Urothelium cell line (cell line): ENCODE measurements at places on chromosomes 4 and X.

GRCh38 chrX:70922774-70923473 lies 8.0 kb downstream of the SLC7A3 start:
- DNase-seq: no peak

DNA sequence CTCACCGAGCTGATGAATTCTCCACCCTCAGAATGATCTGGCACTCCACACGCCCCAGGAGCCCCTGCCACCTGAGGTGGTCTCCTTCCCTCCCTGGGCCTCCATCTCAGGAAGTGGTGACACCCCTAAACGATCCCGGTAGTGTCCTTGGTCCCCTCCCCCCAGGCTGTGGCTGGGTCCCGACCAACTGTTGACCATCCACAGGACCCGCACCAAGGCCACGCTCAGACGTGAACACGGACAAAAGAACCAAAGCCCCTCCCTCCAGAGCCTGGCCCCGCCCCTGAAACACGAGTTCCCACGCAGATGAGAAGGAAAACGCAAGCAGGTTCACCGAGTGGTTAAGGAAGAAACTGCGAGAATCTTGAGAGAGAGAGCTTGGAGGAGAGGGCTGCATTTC lies 16.6 kb downstream of the LRPAP1 start:
- DNase-seq: no peak

DNA sequence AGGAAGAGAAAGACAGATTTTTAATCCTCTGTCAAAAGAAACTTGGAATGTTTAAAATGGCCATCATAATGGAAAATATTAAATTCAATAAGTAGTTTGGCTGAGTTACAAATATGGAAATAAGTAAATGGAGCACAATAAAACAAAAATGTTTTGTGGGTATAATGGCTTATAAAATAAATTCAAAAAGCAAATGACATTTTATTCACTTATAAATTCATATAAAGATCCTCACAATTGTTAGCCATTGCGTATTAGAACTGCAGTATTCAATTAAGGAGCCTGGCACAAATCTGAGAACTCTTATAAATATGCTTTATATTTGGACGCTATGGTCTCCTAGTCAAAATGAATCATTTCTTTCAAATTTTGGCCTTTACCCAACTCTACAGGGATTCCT lies 339.0 kb upstream of the PABPC4L start:
- no peak for DNase-seq

DNA sequence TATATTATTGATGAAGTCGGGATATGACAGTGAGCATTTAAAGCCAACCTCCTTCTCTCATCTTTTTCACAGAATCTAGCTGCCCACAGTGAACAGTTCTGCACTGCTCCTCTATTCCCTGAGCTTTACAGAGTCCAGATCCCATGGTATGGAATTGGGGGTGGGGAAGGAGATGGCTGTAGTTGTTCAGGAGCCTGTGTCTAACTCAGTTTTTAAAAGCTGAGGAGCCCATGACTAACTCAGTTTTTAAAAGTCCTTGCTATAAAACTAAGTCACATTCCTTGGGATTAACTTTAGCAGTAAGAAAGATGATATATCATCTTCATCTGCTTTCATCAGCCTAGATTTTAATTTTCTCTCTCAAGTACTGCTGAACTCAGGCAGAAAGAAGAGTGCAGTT lies 96.4 kb upstream of the STIM2 start:
- DNase-seq: no peak

- DNase-seq: no peak
Measured at GRCh38 chr4:839675-840443, 13.9 kb upstream of the CPLX1 start.

DNA sequence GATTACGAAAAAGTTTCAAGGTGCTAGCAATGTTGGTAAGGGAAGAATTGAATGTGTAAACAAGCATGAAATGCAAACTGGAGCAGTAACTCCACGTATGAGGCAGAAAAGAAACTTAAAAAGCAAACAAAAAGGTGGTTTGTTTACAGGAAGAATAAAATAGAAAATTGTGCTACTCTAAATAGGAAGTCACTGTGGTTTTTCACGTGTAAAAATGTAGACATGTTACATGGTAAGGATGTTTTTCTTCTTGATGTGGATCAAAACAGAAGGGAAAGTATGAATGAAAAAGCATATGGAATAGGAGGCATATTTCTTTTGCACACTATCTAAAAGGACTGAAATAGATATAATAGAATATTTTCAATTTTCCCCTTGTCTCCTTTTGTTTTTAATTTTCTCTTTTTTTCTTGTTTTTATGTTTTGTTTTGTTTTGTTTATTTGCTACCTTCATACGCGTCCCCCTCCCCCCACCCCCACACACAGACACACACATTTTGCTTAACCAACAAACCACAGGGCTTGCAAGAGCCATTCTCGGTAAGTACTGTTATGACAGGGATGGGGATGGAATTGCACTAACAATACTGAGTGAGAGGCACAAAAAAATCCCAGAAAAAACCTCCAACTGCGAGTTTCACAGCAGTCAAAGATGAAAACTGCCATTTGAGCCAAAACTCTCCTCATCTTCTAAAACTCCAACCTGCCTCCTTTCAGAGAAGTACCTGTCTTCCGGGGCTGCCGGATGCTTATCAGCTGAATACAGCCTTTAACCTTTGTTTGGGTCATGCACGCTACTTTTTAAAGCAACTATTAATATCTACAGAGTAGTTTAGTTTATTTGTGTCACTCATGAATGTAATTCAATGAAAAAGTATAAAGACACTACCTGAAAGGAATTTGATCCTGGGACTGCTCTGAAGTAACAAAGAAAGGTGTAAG lies 135.8 kb downstream of the IL15 start:
- no peak for DNase-seq

DNA sequence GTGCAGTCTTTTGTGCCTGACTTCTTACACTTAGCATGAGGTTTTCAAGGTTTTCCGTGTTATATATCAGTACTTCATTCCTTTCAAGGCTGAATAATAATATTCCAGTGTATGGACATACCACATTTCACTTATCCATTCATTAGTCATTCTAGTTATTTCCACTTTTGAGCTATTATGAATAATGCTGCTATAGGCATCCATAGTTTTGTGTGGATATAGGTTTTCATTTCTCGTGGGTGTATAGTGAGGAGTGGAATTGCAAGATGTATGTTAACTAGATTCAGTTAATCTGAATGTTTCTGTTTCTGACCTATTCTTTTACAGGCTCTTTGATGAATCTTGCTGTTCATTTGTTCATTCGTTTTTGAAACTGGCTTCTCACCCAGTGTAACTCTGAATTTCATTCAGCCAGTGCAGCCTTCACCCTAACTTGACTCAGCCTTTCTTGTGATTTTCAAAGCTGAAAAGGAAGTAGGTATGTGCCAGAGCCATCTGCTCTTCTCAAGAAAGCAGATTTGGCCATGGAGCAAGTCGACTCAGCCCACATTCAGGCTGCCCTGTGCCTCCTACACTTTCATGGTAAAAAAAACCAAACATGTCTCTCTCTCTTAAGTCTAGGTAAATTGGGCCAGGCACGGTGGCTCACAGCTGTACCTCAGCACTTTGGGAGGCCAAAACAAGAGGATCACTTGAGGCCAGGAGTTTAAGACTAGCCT lies 56.3 kb upstream of the NOCT start:
- no peak for DNase-seq

- DNase-seq: peak; percentile 1
Measured at GRCh38 chrX:7941390-7942042, 14.3 kb upstream of the PNPLA4 start.

DNA sequence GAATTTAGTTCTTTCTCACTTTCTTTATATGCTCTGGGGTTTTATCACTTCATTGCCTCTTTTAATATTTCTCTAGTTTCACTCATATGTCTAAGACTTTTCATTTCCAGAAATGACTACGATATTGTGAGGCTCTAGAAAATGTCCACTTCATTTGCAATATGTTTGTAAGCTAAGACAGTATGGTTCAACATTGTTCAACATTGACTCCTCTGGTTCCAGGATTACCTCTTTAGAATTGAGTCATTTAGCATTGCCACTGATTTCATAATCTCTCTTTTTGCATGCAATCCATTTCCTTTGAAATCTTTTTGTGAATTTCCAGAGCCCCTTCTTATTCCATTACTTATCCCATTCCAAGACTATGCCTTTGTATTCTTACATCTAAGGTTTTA lies 32.3 kb downstream of the BBS12 start:
- DNase-seq: no peak

DNA sequence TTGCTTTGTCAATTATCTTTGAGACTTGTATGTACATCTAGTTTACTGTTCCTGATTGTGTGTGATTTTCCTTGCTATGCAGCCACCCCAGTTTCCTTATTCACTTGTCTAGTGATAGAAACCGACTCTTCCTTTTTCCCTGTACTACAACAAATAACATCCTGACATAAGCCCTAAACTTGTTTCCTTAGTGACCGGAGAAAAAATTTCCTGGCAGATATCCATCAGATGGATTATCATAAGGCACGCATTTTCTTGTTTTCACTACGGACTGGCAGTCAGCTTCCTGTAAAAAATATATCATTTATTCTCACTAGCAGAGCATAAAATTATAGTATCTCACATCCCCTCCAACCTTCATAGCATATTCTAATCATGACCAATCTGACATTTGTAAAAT lies 410.7 kb downstream of the CENPC start:
- no peak for DNase-seq
